ENCODE measurements at places on chromosomes 3 and 15.

GRCh38 chr15:66644869-66645268 lies 57.2 kb upstream of the SMAD6 start:
- no peak for DNase-seq

DNA sequence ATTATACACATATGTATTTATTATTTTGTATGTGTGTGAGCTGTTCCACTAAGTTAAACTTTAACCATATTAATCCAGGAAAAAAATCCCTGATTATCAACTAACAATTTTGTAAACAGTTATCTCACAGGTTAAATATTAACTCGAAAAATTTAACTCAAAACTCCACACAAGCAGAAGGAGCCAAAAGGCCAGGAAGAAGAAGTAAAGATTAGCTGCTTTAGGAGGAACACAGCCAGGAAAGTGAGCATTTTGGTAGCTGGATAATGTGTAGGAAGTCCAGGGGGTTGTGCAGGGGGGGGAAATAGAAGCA lies 425.0 kb downstream of the TIGIT start:
- DNase-seq = no peak

GRCh38 chr3:28171962-28172361 lies 69.5 kb upstream of the CMC1 start:
- no peak for DNase-seq

DNA sequence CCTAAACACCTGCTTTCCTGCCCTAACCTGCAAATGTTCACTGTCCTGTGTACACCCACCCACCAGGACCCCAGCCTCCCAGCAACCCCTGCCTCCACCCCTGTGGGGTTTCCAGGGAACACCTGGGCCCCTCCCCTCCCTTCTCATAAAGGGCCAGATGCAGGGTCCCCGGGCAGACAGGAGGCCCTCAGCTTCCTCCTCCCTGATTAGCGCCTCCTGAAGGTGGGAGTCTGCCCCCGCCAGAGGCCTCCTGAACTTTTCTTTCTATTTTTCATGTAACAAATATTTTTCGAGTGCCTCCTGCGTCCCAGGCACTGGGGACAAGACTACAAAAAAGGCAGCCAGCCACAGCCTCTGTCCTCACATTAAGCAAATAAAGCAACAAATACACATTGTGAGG lies 135.4 kb upstream of the LINGO1 start:
- no peak for DNase-seq

GRCh38 chr15:92924216-92924615 lies 24.1 kb downstream of the CHD2 start:
- DNase-seq = no peak

DNA sequence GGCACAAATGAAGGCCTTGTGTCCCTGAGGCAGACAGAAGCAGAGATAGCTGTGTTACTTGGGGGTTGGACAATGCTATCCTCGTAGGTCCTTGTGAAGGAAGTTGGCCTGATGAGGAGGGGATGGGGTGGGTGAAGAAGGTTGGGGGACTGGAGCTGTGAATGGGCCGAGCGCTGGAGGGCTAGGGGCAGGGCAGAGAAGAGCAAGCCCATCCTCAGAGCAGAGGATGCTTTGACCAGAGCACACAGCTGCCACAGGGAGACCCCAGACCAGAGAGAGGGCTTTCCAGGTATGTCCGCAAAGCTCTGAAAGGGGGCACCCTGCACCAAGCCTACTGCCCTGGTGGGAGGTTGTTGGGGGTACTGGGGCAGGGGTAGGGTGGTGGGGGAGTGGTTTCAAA lies 5.7 kb upstream of the TBC1D2B start:
- DNase-seq = no peak

DNA sequence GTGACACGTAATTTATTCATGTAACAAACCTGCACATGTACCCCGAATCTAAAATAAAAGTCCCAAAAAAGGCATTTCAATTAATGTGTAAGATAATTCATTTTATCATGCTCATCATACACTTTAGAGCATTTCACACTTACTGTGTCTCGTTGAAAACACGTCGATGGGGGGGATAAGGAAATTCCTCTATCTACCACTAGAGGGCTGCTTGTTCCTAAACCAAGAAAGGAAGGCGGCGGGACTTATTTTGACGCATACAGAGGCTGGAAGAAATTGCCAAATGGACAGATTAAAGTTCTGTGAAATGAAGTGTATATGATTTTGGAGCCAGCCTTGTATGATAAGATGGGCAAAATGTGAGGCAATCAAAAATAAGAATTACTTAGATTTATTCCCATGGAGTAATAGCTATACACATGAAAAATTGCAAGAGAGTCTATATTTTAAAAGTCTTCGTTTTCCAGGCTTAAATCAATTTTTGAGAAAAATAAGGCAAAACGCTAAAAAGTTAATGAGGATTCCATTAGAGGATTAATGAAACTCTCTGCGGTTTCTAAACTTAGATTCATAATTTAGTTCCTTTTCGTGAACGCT lies 346.8 kb downstream of the CNTN3 start:
- no peak for DNase-seq

DNA sequence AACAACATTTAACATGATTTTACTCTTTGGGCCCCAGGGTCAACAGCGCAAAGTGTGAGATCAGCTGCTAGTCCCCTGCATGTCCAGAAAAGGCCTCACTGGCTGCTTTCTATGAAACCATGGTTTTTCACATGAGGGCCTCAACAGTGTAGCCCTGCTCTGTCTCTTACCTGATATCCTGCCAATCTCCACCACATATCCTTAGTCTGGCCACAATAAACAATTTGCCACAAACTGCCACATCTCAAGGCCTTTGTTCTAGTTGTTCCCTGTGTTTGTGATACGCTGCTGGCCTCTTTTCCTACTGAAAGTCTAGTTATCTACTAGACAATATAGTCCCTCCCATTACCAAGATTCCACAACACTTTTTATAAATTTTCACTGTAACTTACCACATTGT lies 17.7 kb downstream of the VPS39 start:
- DNase-seq = no peak

GRCh38 chr3:69250014-69250413 lies 127.6 kb upstream of the LMOD3 start:
- DNase-seq = no peak

GRCh38 chr15:45795440-45796069 lies 160.7 kb downstream of the SQOR start:
- no peak for DNase-seq

GRCh38 chr3:175059788-175060187 lies 200.7 kb downstream of the NAALADL2 start:
- DNase-seq = no peak

DNA sequence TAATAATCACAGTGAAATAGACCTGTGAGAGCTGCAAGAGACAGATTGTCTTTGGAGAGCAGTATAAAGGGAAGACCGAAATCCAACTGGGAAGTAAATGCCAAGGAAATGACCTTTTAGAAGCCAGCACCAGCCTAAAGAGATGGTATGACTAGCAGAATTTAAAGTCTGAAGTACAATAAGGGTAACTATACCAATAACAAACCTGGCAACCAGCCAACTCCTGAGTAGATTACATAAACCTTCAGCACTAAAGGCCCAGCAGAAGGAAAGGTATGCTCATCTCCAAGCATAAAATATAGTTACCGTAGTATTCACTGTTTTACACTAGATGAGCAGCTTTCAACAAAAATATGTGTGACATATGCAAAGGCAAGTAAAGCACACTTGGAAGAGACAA lies 155.1 kb upstream of the SATB1 start:
- DNase-seq = no peak

DNA sequence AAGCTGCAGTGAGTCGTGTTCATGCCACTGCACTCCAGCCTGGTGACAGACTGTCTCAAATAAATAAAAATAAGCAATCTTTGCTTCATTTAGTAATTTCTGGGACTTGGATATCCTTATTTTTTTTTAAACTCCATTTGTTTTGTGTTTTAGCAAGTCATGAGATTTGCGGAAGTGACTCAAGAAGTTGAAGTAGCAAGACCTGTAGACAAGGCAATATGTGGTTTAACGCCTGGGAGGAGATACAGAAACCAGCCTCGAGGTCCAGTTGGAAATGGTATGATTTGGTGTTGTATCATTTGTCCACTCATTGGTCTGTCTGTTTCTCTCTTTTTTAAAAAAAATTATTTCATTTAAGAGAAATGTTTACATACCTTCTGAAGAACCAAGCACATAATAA lies 16.6 kb upstream of the RPLP1 start:
- DNase-seq = no peak

DNA sequence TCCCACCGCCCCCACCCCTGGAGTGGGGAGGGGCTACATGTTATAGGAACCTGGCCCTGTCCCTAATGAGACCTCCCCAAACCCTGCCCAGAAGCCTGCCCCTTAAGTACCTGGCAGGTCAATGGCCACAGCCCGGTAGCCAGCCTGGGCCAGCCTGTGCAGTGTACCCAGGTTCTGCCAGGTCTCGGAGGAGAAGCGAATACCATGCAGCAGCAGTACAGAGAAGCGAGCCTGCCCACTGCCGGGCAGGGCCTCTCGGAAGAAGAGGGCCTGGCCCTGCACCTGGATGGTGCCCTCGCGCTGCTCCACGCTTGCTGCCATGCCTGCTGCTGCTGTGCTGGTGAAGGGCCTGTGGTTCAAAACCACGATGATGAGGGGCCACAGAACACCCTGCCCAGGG lies 2.5 kb downstream of the ABHD14B start:
- no peak for DNase-seq

- DNase-seq = no peak
Measured at GRCh38 chr15:32130823-32131222, 100.5 kb downstream of the CHRNA7 start.

GRCh38 chr3:53863145-53863544 lies 16.8 kb downstream of the IL17RB start:
- DNase-seq = no peak

DNA sequence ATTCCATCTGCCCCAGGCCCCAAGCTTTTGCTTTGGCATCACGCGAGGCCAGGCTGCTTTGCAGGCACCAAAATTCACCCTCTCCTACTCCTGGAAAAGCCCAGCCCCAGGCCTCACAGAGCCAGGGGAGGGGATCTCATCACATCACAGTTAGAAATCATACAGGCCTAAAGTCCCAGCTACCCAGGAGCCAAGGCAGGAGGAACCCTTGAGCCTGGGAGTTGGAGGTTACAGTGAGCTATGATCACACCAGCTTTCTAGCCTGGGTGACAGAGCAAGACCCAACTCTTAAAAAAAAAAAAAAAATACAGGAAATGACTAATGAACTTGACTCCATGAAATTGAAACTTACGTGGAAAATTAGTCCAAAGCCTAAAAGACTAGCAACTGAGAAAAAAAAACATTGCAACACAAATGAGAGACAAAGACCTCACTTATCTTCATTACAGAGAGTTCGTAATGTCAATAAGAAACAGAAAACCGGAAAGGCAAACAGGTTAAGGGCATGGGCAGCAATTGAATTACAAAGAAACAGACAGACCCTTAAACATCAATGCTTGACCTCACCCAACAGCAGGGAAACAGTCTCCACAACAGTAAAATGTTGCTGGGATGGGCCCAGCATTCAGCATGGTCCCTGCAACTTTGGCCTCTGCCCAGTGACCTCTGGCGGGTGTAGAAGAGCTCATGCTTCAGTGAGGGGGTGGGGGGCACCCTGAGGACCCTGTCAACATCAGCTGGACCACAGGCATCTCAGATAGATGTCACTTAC lies 151.5 kb downstream of the LRRK1 start:
- peak; percentile 55 for DNase-seq

- no peak for DNase-seq
Measured at GRCh38 chr3:129382366-129382765, 46.1 kb downstream of the EFCAB12 start.

- no peak for DNase-seq
Measured at GRCh38 chr3:157607826-157608405, 104.7 kb upstream of the VEPH1 start.

DNA sequence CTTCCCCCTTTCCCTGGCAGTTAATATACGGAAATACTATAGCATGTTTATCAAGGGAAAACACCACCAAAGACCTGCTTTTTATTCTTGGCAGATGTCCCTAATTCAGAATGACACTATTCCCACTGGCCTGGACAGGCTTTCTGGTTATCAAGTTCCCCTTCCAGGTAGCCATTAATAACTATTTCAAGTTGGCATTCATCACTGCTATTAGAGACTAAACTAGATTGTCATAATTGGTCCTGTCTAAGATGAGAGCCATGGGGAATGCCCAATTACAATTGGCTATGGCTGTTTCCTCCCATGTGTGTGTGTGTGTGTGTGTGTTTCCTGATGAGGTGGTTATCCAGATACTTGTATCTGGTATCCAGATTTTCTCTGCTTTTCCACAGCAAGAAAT lies 608.1 kb downstream of the SQOR start:
- no peak for DNase-seq

DNA sequence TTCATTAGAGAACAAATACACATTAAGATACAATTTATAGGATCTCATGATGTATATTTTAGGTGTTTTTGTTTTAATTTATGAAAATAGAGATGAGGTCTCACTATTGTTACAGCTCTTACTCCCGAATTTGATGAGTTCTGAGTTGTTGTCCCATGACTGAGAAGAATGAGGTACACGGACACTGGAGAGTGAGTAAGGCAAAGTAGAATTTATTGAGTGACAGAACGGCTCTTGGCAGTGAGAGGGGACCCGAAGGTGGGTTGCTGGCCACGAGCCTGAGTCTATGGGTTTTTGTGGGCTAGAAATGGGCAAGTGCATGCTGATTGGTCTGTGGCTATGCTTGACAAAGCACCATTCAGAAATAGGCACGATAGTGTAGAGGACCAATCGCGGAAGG lies 3.1 kb upstream of the RNF168 start:
- no peak for DNase-seq

DNA sequence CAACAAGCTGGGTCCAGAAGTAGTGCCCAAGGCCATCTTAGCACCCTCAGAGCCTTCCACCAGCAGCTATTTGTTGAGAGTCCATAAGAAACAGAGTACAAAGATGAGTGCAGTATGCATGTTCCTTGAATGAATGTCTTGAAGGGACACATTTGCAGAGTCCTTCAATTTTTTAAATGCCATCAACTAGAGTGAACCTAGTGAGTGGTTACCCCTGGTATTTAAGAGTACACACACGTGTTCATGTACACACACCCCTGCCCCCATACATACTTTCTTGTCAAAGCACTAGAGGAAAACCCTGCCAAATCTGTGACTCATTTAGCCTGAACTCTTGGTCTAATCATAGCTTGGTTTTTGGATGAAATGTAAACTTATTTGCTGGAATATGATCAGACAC lies 84.5 kb upstream of the GALNT15 start:
- peak; percentile 94 for DNase-seq

DNA sequence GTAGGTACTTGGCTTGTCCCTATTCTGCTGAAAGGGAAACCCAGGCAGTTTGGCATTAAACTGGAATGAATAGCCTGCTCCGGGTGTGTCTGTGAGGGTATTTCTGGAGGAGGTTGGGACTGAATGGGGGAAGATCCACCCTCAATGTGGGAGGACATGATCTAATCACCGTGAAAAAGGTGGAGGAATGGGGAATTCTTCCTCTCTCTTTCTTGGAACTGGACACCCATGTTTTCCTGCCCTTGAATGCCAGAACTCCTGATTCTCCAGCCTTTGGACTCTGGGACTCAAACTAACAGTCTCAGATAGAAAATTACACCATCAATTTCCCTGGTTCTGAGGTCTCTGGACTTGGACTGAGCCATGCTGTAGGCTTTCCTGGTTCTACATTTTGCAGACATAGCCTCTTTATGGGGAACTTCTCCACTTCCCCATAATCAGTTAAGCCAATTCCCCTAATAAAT lies 391.7 kb downstream of the EDEM1 start:
- DNase-seq = no peak

- DNase-seq = no peak
Measured at GRCh38 chr3:129065016-129065719, 4.6 kb downstream of the GP9 start.
